Activated gamma-delta T cell treated with anti-CD3 and anti-CD28 coated beads, Interleukin-2, amount 50 U/mL, for 16 hours (primary cell): ENCODE measurements at places on chromosomes 3 and 15.

GRCh38 chr3:53166781-53167291 lies 5.8 kb downstream of the PRKCD start:
- DNase-seq = no peak

DNA sequence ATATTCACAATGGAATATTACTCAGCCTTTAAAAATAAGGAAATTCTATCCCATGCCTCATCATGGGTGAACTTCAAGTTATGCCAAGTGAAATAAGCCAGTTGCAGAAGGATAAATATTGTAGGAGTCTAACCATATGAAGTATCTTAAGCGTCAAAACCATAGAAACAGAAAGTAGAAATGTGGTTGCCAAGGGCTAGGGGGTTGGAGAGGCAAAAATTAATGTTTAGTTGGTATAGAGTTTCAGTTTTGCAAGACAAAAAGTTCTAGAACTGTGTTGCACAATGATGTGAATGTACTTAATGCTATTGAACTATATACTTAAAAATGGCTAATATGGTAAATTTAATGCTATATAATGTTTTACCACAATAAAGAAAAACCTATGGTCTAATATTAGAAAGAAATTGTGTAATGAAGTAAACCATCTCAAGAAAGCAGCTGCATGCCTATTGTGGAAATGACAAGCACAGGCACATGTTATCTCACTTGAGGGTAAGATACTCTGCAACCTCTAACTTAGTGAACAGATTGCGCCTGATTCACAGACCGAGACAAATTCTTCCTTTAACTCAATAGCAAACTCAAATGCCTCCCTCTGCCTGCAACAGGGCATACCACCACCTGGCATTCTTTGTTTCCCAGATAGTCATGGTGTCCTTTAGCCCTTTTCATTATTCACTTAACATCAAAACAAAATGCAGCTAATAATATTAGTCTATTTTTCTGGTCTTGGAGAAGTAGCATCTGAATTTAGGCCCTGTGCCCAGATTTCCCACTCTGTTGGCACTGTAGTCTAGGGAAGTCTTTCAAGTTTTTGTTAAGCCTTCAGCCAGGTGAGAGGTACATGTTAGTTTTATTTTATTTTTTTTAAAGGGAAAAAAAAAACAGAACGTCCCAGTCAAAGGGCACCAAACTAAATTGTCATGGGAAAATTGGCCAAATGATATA lies 80.2 kb upstream of the ACP3 start:
- no peak for DNase-seq

GRCh38 chr15:21261396-21261964 lies 178.8 kb downstream of the POTEB3 start:
- DNase-seq = no peak

- no peak for DNase-seq
These were observed 18.6 kb downstream of the PIK3R4 start for GRCh38 chr3:130728037-130728436.

- DNase-seq = no peak
These were observed 11.0 kb downstream of the LYSMD2 start for GRCh38 chr15:51726302-51727073.

DNA sequence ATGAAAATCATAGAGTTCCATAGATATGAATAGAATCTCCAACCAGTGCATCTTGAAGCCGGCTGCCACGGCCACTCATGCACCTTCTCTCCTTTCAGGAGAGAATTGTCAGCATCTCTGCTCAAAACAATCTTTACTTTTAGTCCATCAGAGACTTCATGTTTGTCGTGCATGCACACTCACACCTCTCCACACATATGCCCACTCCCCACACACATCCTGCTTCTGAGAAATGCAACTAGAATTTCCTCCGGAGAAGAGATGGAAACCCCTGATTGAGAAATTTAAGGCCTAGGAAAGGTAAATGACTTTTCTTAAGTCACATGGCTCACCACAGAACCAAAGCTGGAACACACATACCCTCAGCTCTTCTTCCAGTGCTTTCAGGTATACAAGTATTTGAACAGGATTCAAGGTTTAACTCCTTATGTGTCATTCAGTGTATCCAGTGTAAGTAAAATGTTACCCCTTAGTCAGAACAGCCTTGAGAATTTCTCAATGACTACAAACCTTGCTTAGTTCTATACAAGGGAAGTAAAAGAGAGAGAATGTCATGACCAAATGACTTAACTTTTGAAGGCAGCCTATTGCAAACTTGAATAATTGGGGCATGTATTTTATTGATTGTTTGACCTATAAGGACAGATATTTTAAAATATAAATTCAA lies 69.1 kb upstream of the TSEN2 start:
- no peak for DNase-seq

DNA sequence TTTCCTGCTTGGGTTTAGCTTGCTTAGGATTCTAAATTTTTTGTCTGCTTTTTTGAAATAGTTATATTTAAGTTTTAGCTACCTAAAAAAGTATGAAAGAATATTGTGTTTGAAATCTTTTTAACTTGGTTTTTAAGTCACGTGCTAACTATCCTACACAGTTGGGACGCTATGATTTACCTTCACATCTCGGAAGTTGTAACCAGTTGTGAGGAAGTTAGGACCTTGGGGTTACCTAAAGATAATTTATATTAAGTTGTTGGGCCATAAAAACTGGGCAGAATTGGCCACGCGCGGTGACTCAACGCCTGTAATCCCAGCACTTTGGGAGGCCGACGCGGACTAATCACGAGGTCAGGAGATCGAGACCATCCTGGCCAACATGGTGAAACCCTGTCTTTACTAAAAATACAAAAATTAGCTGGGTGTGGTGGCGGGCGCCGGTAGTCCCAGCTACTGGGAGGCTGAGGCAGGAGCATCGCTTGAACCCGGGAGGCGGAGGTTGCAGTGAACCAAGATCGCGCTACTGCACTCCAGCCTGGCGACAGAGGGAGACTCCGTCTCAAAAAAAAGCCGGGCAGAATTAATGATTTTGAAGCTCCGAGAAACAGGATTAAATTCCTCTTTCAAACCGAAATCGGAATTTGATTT lies 1.0 kb downstream of the ZFAND6 start:
- DNase-seq = no peak

- DNase-seq = no peak
These were observed 276.4 kb downstream of the FAM43A start for GRCh38 chr3:194962056-194962455.

DNA sequence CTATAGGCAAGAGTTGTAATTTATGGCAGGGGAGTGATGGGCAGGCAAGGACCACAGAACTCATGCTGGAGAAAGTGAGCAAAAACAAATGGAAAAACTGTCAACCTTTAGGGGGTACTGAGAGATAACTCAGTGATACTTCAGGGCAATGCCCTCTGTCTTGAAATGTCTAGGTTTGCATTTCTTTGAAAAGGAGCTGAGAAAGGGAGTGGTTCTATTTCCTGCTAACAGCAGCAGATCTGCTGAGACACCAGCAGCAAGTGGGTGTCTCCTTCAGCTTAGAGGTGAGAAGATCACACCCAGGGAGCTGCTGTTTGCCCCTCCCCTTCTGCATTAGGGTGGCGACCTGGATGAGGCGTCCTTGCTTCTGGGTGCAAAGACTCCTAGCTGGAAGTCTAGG lies 42.3 kb upstream of the XIRP1 start:
- peak; percentile 7 for DNase-seq

DNA sequence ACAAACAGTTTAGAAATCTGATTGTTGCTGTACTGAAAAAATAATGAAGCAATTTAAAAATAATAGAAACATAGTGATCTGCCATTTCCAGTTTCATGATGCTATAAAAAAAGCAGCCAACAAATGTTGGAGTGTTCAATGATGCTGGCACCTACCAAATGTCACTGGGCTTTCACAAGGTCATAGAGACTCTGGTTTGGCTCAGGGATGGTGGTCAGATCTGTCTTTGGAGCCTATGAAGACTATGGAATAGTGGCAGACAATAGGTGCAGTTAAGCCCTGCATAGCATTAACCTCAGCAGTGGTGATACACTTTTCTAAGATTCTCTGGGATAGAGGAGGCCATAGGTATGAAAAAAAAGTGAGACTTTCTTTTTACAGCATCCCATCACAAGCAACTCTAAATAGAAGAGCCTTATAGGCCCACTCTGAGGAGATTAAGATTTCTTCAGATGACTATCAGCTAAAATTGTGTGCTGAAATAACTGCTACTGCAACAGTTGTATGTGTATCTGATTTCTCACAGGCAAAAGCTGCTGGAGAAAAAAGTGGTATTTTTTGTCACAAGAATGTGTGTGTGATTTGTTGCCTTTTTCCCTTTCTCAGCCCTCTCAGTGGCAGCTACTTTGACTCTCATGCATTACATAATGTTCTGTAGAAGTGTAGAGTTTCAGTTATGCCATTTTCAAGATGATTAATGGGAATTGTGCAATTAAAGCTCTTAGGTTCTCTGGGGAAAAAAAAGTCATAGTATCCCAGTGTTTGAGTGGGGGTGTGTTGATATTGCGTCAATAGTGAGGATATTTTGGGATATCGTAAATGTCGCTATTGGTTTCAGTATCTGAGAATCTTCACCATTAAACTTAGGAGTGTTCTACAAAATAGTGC lies 137.4 kb downstream of the MBNL1 start:
- DNase-seq = no peak

GRCh38 chr3:104066658-104067057 lies 1300.1 kb upstream of the ALCAM start:
- no peak for DNase-seq

DNA sequence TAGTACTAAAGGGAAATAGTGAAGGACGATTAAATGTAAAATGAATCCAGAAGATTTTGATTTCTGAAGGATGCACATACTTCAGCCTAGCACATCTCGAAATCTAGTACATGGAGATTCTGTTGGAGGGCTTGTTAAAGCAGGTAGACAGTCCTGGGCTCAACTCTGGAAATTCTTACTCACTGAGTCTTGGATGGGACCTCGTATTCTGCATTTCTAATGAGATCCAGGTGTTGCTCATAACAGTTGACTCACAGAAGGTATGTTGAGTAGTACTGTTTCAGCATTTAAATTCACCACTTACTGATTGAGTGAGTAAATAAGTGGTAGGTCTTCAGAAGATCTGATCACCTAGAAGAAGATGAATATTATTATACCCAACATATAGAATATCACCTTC lies 623.4 kb upstream of the SGO1 start:
- DNase-seq = no peak

DNA sequence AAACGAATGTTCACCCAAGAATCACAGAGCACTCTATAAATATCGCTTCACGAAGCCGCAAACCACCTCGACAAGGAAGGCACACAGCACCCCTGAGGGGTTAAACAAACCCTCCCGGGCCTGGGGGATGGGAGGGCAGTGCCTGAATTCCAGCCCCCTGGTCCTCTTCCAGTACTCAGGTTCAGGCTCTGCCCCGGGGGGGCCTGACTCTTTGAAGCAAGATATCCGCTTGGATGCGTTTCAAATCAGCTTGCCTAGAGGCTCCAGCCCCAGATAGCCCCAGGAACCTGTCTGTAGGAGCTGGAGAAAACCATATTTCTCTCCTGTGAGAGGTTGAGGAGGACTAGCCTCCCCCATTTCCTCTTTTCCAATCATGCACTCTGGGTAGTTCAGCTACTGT lies 194.7 kb downstream of the WNT5A start:
- no peak for DNase-seq

DNA sequence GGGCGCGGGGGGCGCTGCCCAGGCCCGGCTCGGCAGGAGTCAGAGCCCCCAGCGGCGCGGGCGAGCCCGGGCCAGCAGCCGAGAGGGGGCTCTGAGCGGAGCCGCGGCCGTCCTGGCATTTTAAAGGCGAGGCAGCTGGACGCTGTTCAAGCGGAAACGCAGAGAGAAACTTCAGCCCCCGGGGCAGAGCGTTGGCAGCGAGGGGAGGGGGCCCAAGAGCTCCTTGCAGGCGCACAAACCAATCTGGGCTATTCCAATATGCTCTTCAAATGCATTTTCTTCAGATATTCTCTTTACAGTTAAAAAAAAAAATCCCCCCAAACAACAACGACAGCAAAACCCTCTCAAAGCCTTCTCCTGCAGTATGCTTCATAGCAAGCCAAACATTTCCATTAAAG lies at the start of gene CTXND1:
Gene CTXND1, minus strand, starts transcription at position 93 of the 398 bp plus-strand sequence. CDS start 50,264 bp downstream, outside the sequence.
- no peak for DNase-seq

GRCh38 chr15:23446215-23447106 lies 582 bp downstream of the GOLGA6L2 start:
- DNase-seq = no peak

DNA sequence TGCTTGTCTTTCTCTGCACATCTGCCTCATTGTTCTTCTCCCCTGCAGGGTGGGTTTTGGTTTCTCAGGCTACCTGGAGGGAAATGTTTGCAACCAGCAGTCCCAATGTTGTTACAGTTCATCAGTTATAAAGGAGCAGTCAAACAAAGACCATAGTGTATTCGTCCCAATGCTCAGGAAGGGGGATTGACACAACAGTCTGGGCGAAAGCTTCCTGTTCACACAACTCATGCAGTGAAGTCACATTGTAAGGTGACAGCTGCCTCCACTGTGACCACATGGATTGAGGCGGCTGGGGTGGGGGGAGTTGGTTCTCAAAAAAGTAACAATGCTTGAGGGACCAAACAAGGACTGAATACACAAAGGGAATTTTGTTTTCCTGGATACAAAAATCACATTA lies 28.8 kb upstream of the TF start:
- DNase-seq = no peak

- DNase-seq = no peak
These were observed 222.5 kb downstream of the SNRPN start for GRCh38 chr15:25176991-25177954.

DNA sequence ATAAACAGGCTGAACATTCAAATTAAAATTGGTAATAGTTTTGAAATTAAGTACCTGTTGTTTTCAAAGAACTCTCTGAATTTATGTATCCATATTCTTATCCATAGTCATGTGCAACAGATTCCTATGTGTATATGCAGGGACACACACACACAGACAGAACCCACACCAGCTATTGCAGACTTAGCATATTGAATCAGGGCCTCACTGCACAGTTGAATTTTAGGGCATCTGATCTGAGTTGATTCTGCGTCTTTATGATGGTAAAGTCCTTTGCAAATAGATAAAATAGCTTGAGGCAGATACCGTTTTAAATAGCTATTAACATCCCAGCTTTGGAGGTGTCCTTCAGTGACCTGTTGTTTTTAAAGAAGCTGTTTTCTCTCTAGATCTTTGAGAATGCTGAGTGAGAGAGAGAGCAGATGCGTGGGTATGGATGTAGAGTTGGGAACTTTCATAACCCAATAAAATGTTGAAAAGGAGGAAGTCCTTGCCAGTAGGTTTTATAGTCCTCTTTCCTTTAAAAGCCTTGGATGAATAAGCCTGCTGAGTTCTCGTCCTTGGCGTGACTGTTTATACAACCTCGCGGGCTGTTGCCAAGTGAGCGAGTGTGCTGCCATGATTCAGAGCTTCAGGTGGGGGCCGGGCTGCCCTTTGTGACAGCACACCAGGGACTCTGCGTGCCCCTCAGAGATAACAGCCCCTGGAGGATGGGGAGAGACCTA lies 18.3 kb downstream of the MYZAP start:
- no peak for DNase-seq

- DNase-seq = no peak
These were observed 110.3 kb downstream of the FAIM start for GRCh38 chr3:138718849-138719248.

GRCh38 chr3:171898192-171898591 lies 55.0 kb downstream of the TMEM212 start:
- DNase-seq = no peak

GRCh38 chr3:36444909-36445308 lies 64.6 kb downstream of the STAC start:
- DNase-seq = no peak

GRCh38 chr15:48975472-48976419 lies 12.0 kb upstream of the SHC4 start:
- peak; percentile 62 for DNase-seq
